ENCODE measurements at places on chromosomes 7 and 10. TPM values are rescaled to one million over a fixed set of nuclear protein-coding genes. Genes with fewer than 3 reads are reported as not detected.
A peak's percentile ranks its signal among the peaks of the same experiment; 100 is the strongest.

DNA sequence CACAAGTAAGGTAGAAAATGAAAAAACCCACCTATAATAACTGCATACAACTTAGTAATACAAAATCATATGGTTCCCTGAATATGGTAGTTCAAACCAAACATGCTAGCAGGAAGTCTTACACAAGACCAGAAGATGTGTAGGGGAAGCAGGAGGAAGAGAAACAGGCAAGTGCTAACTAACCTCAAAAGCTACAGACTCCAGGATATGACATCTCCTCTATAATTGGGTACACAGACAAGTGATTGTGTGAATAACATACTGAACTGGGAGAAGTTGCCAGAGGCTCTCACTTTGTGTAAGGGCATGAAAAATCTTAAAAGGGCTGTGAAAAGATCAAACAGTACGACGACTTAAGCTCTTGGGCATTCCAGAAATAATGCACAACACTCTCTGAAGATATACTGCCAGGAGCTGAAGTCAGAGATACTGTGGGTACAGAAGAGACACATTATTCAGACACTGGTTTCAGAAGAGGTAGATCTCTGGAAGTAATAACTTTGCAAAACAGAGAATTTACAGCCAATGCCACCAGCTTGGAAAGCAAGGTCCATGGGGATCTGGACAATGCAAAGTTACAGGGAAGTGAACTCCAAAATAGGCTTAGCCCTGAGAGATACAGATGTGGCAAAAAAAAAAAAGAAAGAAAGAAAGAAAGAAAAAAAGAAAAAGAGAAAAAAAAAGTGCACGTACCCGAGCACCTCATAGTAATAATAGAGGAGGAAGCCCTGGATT, 767.2 kb downstream of the TNS3 start:
- H3K27ac ChIP-seq: no peak overlapping the region
- H3K36me3 ChIP-seq: no peaks in the 10 kb centered on the region
- DNase-seq: no peak
- no peak overlapping the region for H3K4me3 ChIP-seq
- no peaks in the 10 kb centered on the region for H3K4me1 ChIP-seq

- H3K36me3 ChIP-seq: no peaks in the 10 kb centered on the region
- no peaks in the 10 kb centered on the region for H3K27me3 ChIP-seq
- no peak overlapping the region for H3K27ac ChIP-seq
- H3K4me3 ChIP-seq: no peak overlapping the region
These were observed 12.1 kb downstream of the TAS2R40 start for GRCh38 chr7:143233816-143234532.

DNA sequence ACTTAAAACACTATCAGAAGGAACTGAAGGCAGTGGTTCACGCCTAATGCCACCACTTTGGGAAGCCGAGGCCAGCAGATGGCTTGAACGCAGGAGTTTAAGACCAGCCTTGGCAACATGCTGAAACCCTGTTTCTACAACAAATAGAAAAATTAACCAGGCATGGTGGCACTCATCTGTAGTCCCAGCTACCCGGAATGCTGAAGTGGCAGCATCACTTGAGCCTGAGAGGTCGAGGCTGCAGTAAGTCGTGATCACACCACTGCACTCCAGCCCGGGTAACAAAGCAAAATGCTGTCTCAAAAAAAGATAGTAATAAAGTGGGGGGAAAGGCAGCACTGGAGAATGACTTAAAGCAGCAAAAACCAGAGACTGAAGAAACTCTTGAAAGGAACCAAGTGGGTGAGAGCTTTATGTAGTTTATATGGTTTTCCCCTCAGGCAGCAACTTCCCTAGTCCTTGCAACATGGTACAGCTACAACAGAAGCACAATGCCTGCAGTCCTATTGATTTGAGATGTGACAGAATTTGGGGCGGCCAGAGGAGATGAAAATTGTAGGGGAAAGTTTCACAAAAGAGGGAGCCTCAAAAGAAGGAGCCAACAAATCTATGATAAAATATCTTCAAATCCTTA, 38.1 kb downstream of the GDI2 start:
- H3K27me3 ChIP-seq: no peaks in the 10 kb centered on the region
- peaks cover 28% of the 10 kb centered on the region for H3K4me1 ChIP-seq
- no peak overlapping the region for H3K4me3 ChIP-seq
- peaks cover 37% of the 10 kb centered on the region for H3K36me3 ChIP-seq
- H3K27ac ChIP-seq: peak overlapping the region; percentile 62

DNA sequence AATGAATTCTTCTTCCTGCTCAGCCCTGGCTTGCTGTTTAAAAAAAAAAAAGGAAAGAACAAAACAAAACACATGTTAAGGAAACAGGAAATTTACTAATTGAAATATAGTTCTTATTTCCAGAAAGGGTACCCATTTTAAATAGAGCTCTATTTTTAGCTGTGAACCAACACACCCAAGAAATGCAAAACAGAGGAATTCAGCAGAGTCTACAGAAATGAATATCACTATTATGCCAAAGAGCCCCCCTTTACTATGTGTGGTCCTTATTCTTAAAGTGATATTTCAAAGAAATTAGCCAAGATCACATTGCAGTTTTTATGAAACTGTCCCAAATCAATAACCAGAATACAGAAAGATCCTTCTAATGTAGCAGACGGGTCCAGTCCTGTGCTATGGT, 53.7 kb downstream of the CCDC6 start:
- no peak for DNase-seq
- no peak overlapping the region for H3K27ac ChIP-seq
- peaks cover 22% of the 10 kb centered on the region for H3K4me1 ChIP-seq
- no peak overlapping the region for H3K4me3 ChIP-seq

GRCh38 chr10:58330431-58330830, 4.4 kb upstream of the UBE2D1 start:
- H3K27me3 ChIP-seq: no peaks in the 10 kb centered on the region
- no peak for DNase-seq
- peaks cover 6% of the 10 kb centered on the region for H3K4me1 ChIP-seq
- no peak overlapping the region for H3K27ac ChIP-seq
- H3K36me3 ChIP-seq: no peaks in the 10 kb centered on the region

DNA sequence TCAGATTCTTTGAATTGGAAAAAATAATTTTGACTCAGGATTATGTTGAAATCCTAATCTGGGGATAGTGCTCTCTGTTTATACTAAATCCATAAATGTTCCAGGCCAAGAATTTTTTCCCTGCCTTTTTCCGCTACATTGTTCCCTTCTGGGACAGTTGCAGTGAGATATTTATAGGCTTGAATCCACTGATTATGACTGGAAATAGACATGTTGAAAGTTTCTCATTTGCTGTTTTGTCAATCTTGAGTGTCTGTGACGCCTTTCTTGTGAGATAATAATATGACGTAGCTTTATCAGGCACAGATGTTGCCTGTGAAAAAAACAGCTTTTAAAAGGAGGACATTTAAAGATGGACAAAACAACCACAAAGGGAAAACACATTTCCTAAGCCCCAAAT, 155.9 kb downstream of the ARID5B start:
- peak overlapping the region; percentile 83 for H3K4me3 ChIP-seq
- H3K27ac ChIP-seq: peak overlapping the region; percentile 98
- peaks cover 100% of the 10 kb centered on the region for H3K36me3 ChIP-seq
- DNase-seq: no peak

- no peaks in the 10 kb centered on the region for H3K36me3 ChIP-seq
- no peaks in the 10 kb centered on the region for H3K27me3 ChIP-seq
- no peaks in the 10 kb centered on the region for H3K4me1 ChIP-seq
- no peak overlapping the region for H3K4me3 ChIP-seq
- H3K27ac ChIP-seq: no peak overlapping the region
These were observed 520.8 kb downstream of the DNAJB6 start for GRCh38 chr7:157857578-157858075.

DNA sequence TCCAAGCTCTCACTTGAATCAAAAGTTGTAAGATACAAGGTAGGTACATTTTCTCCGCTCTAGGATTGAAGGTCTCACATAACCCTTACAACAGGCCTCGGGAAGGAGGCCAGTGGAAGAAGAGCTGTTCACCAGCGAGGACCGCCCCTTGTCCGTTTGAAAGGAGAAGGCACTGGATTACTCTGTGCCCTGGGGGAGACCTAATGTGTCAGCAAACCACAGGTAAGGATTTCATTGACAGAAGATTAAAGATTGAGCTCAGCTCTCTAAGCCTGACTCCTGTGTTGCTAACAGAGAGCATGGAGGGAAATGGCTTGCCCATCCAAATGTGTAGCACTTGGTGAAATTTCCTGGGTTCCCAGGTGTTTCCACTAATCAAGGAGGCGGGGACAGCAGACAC, 81.2 kb downstream of the SLC16A9 start:
- no peak for DNase-seq
- H3K4me1 ChIP-seq: no peaks in the 10 kb centered on the region
- H3K4me3 ChIP-seq: no peak overlapping the region
- H3K27ac ChIP-seq: no peak overlapping the region
- H3K36me3 ChIP-seq: no peaks in the 10 kb centered on the region

- no peaks in the 10 kb centered on the region for H3K36me3 ChIP-seq
- no peaks in the 10 kb centered on the region for H3K4me1 ChIP-seq
- H3K27ac ChIP-seq: no peak overlapping the region
These were observed 63.4 kb upstream of the NAMPT start for GRCh38 chr7:106348231-106348630.

DNA sequence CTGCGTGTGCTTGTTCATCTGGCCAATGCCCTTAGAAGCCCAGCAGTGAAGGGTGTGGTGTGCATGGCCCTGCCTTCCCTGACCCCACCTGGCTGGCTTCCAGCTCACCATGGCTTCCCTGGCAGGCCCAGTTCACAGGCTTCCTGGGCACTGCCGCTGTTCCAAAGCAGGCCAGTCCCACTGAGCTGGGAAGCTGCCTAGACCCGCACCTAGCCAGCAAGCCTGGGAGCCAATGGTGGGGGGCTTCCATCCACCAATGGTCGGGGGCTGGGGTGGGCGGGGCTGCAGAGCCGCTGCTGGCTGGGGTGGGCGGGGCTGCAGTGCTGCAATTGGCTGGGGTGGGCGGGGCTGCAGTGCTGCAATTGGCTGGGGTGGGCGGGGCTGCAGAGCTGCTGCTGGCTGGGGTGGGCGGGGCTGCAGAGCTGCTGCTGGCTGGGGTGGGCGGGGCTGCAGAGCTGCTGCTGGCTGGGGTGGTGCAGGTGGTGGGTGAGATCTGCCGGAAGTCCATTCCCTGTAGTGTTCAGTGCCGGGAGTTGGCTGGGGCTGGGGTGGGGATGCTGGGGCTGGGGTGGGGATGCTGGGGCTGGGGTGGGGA, 12.4 kb downstream of the CALY start:
- no peak overlapping the region for H3K4me3 ChIP-seq
- peaks cover 73% of the 10 kb centered on the region for H3K27me3 ChIP-seq
- H3K4me1 ChIP-seq: no peaks in the 10 kb centered on the region
- no peaks in the 10 kb centered on the region for H3K36me3 ChIP-seq
- DNase-seq: peak; percentile 58

GRCh38 chr10:52807803-52808202, 35.2 kb upstream of the MBL2 start:
- no peaks in the 10 kb centered on the region for H3K27me3 ChIP-seq
- H3K4me3 ChIP-seq: no peak overlapping the region
- no peaks in the 10 kb centered on the region for H3K36me3 ChIP-seq
- H3K27ac ChIP-seq: no peak overlapping the region
- DNase-seq: no peak

- no peak overlapping the region for H3K27ac ChIP-seq
- peaks cover 3% of the 10 kb centered on the region for H3K4me1 ChIP-seq
- H3K27me3 ChIP-seq: no peaks in the 10 kb centered on the region
- H3K4me3 ChIP-seq: no peak overlapping the region
These were observed 130.7 kb downstream of the PIP4K2A start for GRCh38 chr10:22583683-22584082.

GRCh38 chr7:24827589-24827988, 70.3 kb upstream of the GSDME start:
- peaks cover 22% of the 10 kb centered on the region for H3K4me1 ChIP-seq
- H3K27me3 ChIP-seq: no peaks in the 10 kb centered on the region
- no peak overlapping the region for H3K27ac ChIP-seq

- no peak for DNase-seq
- H3K27me3 ChIP-seq: no peaks in the 10 kb centered on the region
- peak overlapping the region; percentile 59 for H3K4me3 ChIP-seq
- H3K36me3 ChIP-seq: no peaks in the 10 kb centered on the region
These were observed 225.3 kb upstream of the RHOBTB1 start for GRCh38 chr10:61169294-61169693.

DNA sequence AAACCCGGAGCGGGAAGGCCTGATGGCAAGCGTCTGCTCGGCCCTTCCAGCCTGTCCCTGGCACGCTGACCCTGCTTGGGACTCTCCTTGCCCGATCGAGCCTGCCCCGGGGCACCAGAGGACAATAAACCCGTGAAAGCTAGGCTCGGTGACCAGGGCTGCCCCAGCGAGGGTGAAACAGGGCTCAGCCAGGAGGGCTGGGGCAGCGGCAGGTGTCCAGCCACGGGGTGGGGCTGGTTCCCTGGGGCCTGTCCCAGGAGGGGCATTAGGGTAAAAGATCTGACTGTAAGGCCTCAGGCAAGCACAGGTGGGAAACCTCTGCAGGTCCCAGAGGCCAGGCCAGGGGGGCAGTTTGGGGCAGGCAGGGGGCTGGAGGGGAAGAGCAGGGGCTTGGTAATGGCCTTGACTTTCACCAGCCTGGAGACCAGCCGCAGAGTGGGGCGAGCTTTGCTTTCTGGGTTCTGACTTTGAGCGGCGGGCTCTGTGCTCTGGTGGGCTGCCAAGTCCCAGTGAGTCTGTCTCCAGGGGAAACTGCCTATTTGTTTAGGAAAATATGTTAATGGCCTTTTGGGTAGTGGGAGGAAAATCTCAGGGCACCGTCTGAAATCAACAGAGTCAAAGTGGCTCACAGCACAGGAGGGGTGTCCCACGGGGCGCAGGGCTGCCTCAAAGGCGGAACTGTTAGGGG, 68.2 kb upstream of the INPP5A start:
- peaks cover 17% of the 10 kb centered on the region for H3K4me1 ChIP-seq
- no peak overlapping the region for H3K4me3 ChIP-seq
- no peak overlapping the region for H3K27ac ChIP-seq
- H3K27me3 ChIP-seq: no peaks in the 10 kb centered on the region
- H3K36me3 ChIP-seq: no peaks in the 10 kb centered on the region

DNA sequence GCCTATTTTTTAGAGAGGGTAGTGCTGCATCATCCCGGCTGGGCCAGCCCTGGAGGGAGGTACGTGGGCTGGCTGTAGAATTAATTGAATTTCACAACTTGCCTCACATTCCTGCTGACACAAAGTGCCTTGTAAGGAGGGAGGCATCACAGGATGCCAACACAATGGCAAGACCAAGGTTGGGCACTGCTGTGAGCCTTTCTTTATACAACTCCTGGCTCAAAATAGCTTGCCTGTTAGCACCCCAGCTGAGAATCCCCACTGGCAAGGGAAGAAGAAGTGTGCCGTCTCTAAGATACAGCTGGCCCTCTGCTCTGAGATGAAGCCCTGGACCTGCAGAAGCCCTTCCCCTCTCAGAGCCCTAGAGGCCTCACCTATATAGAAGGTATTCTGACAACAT, 873.9 kb downstream of the GRID1 start:
- H3K4me3 ChIP-seq: no peak overlapping the region
- H3K27me3 ChIP-seq: no peaks in the 10 kb centered on the region
- H3K36me3 ChIP-seq: no peaks in the 10 kb centered on the region
- H3K4me1 ChIP-seq: no peaks in the 10 kb centered on the region
- DNase-seq: no peak

ECHDC3 gene
- 66.9 TPM for polyA plus RNA-seq

DPYSL4 gene
- polyA plus RNA-seq: 0.39 TPM

HMX3 gene
- not detected for polyA plus RNA-seq

RSPH10B gene
- polyA plus RNA-seq: 0.60 TPM

LBX1 gene
- 4.9 TPM for polyA plus RNA-seq

CALHM3 gene
- polyA plus RNA-seq: not detected

ZRANB1 gene
- 20.9 TPM for polyA plus RNA-seq

LGI1 gene
- 1.4 TPM for polyA plus RNA-seq

ITPRID1 gene
- not detected for polyA plus RNA-seq
